Activated CD4-positive, CD25-positive, alpha-beta regulatory T cell treated with anti-CD3 and anti-CD28 coated beads, Interleukin-2, amount 50 U/mL, for 16 hours (primary cell): ENCODE measurements at places on chromosomes 16 and 17.

DNA sequence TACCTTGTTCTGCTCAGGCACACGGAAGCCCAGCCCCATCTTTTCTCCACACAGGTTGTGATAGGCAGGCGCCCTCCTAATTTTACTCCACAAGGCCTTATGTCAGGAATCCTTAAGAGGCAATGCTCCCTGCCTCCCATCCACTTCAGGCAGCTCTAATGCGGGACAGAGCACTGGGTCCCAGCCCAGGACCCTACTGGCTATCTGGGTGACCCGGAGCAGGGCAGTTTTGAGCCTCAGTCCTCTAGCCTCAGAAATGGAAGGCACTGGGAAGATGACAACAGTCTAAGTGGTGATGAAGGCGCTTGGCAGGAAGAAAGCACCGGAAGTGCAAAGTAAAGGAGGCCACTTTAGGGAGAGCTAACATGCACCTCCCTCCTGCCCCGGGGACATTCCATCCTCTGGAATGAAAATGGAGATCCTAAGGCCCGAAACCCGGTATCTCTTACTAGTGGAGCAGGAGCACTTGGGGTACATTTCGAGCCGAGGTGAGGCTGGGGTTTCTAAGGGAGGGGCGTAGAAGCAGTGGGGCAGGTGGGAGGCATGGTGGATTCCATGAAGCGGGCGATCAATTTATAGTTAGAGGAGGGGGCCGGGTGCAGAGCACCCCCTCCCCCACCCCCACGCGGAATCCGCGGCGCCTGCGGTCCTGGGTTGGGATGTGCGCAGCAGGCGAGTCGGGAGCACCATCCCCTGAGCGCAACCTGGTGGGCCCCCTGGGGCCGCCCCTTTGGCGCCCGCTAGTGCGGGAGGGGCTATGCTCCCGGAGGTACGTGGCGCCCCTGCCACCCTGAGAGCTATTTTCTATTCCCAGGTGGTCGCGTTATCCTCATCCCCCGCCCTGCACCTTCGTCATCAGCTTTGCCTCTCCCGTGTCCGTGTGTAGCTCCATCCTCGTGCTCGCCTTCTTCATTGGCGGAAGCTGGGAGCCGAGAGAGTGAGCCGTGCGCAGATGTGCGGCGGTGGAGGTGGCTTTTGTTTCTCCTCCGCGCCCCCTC, 4.9 kb downstream of the MT1F start:
- no peak for DNase-seq

DNA sequence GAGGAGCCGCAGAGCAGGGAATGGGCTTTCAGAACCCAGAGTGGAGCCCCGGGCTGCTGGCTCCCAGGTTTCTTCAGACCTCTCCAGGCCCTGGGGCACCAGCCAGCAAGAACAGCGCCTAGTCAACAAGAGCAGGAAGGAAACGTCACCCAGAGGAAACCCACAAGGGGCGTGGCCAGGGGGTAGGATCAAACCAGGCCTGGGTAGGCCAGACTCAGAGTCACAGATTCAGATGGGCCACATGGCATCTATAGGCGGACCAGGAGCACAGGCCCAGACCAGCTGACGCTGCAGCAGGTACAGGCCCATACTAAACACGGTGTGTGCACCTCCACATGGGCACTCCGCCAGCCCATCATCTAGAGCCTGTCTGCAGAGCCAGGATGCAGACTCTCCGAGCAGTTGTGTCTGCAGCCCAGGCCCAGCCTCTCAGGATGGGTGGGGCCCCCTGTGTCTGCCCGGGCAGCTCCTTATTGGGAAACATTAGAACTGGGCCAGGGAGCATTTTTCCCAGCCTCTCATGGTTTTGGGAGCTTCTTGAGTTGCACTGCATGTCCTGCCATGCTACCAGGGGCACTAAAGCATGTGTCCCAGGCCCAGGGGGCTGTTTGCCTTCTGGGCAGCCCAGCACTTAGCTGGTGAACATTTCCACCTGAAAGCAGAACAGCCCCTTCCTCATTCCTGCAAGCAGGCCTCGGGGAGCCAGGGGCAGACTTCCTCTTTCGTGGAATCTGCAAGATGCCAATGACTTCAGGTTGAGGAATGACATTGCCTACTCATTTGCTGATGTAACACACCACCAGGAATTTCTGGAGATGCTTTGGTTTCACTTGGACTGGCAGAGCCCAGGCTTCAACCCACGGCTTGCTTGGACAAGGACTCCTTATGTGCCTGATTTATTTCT, at the start of gene NLRP1:
Gene NLRP1 (minus strand): TSS at position 127 of the 904 bp plus-strand sequence. CDS start 552 bp downstream, outside the sequence.
- peak; percentile 90 for DNase-seq

DNA sequence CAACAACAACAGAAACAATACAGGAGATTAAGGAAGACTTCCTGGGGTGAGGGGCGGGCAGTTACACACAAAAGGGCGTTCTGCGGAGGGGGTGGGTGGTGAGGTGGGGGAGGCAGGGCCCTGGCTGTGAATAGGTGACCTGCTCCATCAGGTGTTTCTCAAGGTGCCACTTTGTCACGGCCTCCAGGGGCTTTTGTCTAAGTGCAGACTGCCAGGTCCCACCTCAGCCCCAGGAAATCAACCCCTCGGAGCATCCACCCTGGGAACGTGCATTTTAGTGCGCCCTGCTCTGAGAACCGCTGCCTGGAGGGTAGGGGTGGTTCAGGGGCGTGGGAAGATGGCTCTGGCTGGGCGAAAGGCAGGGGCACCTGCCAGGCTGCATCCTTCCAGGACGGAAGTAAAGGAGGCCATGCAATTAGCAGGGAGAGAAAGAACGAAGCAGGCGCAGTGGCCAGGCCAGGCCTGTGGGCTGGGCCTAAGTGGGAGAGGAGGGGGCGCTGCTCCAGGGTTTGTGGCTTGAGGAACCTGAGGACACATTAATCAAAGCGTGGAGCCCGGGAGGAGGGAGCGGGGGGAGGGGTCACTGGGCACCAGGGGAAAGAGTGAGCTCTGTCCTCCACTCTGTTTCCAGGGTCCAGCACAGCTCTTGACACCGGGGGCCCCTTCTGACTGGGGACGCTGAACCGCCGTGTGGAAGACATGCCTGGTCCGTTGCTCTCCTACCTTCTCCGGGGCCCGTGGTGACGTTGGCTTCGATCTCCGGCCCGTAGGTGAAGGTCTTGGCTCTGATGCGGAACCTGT, 49.4 kb upstream of the CDC42EP4 start:
- no peak for DNase-seq

DNA sequence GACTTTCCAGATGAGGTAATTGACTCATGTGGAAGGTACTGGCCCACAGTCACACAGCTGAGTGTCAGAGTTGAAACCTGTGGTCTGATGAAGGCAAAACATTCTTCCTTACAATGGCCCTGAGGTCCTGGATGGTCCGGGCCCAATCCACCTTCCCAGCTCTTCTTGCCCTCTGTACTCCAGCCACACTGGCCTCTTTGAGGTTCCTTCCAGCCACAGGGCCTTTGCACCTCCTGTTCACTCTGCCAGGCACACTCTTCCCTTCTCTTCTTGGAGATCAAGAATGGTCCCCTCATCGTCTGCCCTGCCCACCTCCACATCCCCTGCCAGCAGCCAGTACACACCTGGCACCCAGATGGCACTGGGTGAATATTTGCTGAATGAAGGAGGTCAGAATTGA, 6.5 kb upstream of the PEMT start:
- no peak for DNase-seq

DNA sequence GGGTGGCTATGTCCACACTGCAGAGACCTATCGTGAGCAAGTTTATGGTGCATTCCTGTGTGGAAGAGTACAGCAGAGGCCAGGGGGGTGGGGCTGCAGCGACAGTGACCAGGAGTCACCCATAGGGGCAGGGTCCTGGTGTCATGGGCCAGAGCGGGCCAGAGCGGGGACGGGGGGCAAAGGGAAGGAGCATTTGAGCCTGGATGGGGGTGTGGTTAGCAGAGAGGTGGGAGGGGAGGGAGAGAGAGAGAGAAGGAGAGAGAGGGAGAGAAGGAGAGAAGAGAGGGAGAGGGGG, 17.8 kb downstream of the JPH3 start:
- DNase-seq, result no peak

DNA sequence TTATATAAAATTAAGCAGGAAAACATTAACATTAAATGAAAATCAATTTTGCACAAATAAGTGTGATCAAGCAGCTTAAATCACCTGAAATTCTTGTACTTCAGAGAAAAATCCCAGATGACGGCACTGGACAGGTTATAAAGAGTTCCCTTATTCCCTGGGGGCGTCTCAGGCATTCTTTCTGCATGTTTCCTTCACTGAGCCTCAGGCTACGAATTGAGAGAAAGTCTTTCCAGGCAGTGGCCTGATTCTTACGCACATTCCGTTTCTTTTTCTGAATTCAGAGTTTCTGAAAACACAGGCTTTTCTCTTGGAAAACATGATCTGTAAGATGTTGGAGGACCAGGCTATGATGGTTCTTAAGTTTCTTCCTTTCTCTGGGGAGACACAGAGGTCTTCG, 22.1 kb upstream of the PITPNM3 start:
- DNase-seq, result no peak

DNA sequence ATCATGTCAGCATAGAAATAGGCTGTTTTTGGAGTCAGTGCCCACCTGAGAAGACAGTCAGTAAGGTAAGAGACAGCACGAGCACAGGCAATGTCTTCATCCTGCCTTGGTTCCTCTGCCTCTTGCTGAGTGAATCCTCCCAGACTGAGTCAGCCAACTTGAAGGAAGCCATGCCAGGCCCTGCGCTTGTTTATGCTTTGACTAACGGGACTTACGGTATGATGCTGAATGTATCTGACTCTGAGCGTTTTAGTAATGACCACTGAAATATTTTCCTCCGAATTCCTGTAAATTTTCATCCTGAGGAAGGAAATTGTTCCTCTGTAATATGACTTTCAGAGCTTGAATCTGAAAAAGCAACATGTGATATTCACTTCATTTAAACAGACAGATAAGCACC, 18.0 kb downstream of the C17orf67 start:
- DNase-seq, result no peak

DNA sequence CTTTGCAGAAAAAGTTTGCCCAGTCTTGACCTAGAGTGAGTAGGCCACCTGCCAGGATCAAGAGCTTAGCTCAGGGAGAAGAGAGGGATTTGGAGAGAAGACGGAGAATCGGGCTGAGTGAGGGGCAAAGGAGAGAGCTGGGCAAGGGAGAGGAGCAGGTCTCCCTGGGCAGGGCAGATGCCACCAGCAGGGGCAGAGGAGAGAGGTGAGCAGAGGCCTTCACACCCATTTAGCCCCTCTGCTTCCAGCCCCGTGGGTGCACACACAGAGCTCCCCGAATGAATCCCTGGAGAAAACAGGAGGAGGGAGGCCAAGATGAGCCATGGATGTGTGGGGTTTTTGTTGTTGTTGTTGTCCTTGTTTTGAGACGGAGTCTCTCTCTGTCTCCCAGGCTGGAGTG, 29.2 kb downstream of the TBX4 start:
- DNase-seq, result no peak

DNA sequence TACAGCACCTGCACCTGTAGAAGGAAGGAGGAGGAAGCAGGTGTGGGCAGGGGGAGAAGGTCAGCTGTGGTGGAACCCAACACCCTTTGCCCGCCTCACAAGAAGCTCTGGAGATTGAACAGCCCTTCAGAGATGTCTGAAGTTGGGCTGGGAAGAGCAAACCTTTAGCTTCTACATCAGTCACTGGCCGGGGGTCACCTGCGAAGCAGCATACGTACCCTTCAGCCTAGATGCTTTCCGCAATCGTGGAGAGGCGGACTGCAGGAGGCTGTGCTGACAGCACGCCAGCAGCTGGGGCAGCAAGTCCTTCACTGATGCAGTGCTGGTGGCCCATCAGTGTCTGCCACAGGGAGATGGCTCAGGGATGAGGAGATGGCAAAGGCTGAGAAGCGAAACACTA, 5.2 kb upstream of the HS3ST3B1 start:
- no peak for DNase-seq

- DNase-seq, result no peak
Measured at GRCh38 chr17:79026376-79027273, 2.7 kb downstream of the C1QTNF1 start.

DNA sequence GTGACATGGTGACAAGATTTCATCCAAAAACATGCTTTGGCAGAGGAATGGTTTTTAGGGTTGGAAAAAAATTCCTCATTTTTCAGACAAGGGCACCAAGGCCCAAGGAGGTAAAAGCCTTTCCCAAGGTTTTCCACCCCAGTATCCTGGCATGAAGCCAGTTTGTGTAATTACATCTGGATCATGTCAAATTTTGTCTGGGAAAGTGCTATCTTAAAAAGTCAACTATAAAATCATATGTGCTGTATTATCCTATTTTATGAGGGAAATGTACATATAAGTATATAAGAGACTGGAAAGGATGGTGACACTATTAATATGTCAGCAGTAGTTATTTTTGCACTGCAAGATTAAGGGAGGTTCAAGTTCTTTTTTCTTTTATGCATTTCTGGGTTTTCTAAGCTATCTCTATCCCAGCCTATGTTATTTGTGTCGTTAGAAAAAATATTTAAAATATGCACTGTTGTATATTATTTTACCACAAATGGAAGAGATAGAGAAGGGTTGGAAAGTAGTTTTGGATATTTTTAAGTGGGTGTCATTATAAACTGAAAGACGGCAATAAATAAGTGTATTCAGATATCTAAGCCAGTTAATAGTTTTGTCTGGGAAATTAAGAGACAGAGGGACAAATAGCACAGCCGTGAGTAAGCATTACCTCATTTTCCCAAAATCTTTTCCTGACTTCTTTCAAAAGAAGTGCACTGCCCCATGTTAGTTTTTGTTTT, 13.5 kb upstream of the FBXO47 start:
- no peak for DNase-seq

- no peak for DNase-seq
Measured at GRCh38 chr16:23330583-23331249, 28.6 kb downstream of the SCNN1B start.
